ENCODE measurements at places on chromosomes 5 and 9. TPM values are rescaled to one million over a fixed set of nuclear protein-coding genes. Genes with fewer than 3 reads are reported as not detected.

The PGM5 gene
- total RNA-seq = not detected

The JAKMIP2 gene
- total RNA-seq = 1.2 TPM

The PTPRD gene
- not detected for total RNA-seq

DNA sequence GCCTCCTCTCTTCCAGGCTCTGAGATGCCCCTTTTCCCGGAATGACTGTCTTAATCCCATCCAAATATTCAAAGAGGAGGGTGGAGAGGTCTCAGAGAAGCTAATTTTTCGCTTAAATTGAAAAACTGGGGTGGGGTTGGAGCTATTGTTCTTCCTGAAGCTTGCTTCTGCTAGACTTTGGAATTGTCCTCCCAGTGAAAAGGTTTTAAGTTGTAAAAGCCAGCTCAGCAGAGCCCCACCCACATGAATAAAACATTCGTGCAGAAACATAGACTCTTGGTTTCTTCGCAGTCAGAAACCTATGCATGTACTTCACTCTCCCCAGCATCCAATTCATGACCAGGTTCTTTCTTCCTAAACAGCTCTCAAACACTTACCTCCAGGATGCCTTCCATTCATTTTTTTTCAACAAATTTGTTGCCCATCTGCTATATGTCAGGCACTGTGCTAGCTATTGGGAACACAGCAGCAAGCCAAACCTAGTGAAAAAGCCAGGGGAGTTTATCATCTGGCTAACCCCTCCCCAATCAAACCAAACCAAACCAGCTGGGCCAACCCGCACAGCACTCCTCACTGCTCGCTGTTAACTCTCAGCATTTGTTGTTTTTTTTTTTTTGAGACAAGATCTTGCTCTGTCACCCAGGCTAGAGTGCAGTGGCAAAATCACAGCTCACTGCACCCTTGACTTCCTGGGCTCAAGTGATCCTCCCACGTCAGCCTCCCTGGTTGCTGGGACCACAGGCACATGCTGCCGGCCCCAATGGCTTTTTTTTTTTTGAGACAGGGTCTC, 37.9 kb upstream of the OCLN start:
- no peak overlapping the region for H3K4me3 ChIP-seq
- DNase-seq = no peak
- H3K36me3 ChIP-seq = no peaks in the 10 kb centered on the region
- no peak overlapping the region for H3K27ac ChIP-seq
- H3K4me1 ChIP-seq = no peaks in the 10 kb centered on the region

GRCh38 chr9:20948703-20949102, 82.7 kb downstream of the HACD4 start:
- no peak overlapping the region for H3K27ac ChIP-seq
- DNase-seq = no peak
- H3K27me3 ChIP-seq = no peaks in the 10 kb centered on the region
- H3K4me1 ChIP-seq = no peaks in the 10 kb centered on the region

- no peaks in the 10 kb centered on the region for H3K36me3 ChIP-seq
- H3K4me3 ChIP-seq = no peak overlapping the region
- H3K27ac ChIP-seq = no peak overlapping the region
- no peaks in the 10 kb centered on the region for H3K4me1 ChIP-seq
- DNase-seq = no peak
- no peaks in the 10 kb centered on the region for H3K27me3 ChIP-seq
Measured at GRCh38 chr5:28714907-28715698, 1676.7 kb upstream of the CDH9 start.

The SPEF2 gene
- total RNA-seq = 5.8 TPM

DNA sequence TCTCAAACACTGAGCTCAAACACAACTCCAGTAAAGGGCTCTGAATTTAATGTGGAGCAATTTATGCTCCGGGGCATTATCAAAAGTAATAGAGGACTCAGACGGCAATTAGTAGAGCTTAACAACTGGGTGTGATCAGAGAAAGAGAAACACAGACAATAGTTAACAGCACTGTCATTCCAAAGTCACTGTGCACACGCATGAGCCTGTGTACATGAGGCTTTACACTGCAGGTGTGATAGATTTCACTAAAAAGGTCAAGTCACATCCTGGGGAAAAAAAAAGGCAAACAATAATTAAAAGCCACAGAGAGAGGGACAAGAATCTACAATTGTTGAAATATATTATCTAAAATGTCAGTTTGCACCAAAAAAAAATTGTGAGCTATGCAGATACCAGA, 956.5 kb downstream of the CDH18 start:
- H3K36me3 ChIP-seq = no peaks in the 10 kb centered on the region
- H3K27me3 ChIP-seq = no peaks in the 10 kb centered on the region
- no peaks in the 10 kb centered on the region for H3K4me1 ChIP-seq
- DNase-seq = no peak
- no peak overlapping the region for H3K4me3 ChIP-seq
- no peak overlapping the region for H3K27ac ChIP-seq

- no peaks in the 10 kb centered on the region for H3K27me3 ChIP-seq
- H3K27ac ChIP-seq = no peak overlapping the region
- no peak for DNase-seq
- no peaks in the 10 kb centered on the region for H3K4me1 ChIP-seq
Measured at GRCh38 chr5:178368274-178368673, 135.7 kb upstream of the PHYKPL start.

The HK3 gene
- total RNA-seq = 0.21 TPM

All from activated CD4-positive, alpha-beta T cell treated with anti-CD3 and anti-CD28 coated beads, Interleukin-2, amount 10 ng/mL, durations not matched to agents 24 days and 14 days (primary cell).